ENCODE measurements at places on chromosomes 4 and X.

- peak; percentile 65 for DNase-seq
These were observed 193.7 kb downstream of the SPATA18 start for GRCh38 chr4:52244848-52245247.

- DNase-seq = no peak
These were observed 23.8 kb upstream of the CXorf38 start for GRCh38 chrX:40671126-40671525.

- DNase-seq = no peak
These were observed 60.2 kb upstream of the MSN start for GRCh38 chrX:65607070-65607742.

GRCh38 chrX:20951016-20951810 is 423.0 kb upstream of the CNKSR2 start:
- DNase-seq = no peak

DNA sequence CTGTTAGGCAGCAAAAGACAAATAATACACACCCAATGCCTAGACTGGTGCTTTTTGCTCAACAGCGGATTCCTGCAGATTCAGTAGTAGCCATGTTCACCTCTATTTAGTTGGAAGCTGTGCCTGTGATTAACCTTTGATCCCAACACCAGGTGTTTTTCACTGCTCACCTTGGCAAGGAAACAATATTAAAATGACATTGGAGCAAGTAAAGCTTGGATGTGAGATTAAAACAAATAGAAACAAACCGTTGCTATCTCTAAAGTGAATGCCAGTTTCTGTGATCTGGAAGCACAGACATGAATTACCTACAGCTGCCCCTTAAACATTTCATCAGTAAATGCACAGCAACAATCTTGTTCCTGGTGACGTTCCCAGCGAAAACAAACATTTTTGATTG is 35.7 kb downstream of the MAGEB17 start:
- no peak for DNase-seq
